ENCODE measurements at places on chromosomes 13 and 19. TPM values are rescaled to one million over a fixed set of nuclear protein-coding genes. Genes with fewer than 3 reads are reported as not detected.

ZNF66 gene
- total RNA-seq: 4.5 TPM

DNA sequence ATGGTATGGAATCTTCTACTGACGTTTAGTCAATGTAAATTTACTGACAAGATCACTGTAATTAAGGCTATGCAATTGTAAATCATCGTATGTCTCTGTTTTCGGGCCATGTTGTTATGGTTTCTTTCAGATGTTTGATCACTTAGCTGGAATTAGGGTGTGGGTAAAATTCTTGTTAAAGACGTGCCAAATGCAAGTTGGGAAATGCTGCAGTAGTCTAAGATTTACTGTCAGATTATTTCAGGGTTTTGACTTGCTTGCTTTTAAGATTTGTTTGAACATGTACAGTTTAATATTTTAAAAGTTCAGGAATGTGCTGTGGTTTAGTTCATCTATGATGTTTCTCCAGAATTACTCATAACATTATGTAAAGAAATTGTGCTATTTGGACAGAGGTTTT is 10.8 kb downstream of the NDFIP2 start:
- H3K4me1 ChIP-seq: no peaks in the 10 kb centered on the region
- H3K27me3 ChIP-seq: no peaks in the 10 kb centered on the region
- H3K27ac ChIP-seq: no peak overlapping the region

DNA sequence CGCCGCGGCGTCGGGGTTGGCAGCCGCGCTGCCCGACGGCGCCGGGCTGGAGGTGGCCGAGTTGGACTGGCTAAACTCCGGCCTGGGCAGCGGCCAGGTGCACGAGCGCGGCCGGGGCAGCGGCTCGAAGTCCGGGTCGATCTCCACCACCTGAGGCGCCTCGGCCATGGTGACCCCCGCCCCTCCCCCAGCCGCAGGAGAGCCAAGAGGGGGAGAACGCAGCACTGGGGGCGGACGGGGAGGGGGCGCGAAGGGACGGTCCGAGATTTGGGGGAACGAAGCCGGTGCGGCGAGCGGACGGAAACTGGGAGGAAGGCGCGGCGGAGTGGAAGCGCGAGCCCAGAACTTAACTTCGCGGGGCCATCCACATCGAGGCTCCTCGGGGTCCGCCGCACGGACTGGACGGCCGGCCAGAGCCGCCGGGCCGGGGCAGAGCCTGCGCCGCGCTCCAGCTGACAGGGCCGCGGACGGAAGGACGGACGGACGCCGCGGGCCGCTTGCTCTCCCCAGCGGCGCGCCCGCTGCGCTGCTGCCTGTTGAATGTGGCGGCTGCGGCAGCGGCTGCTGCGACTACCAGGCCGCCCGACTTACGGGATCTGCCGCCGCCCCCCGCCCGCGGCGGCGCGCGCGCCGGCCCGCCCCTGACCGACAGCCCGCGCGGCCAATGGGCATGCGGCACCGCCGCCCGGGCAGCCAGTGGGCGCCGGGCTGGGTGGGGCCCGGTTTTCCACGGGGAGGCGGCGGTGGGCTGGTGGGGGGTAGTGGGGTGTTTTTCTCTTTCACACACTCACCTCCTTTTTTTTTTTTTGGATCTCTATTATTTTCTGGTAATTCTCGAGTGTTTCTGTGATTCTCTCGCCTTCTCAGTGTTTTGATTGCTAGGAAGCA is at the start of gene FOXO1:
Gene FOXO1 (minus strand): TSS at position 597 of the 888 bp plus-strand sequence. CDS start 429 bp downstream, at position 168.
- H3K36me3 ChIP-seq: no peaks in the 10 kb centered on the region
- H3K27me3 ChIP-seq: no peaks in the 10 kb centered on the region
- DNase-seq: peak; percentile 79
- peak within 1 kb of the TSS; percentile 81 for H3K27ac ChIP-seq

- no peaks in the 10 kb centered on the region for H3K4me1 ChIP-seq
- DNase-seq: no peak
- no peak overlapping the region for H3K4me3 ChIP-seq
- H3K36me3 ChIP-seq: no peaks in the 10 kb centered on the region
- H3K27ac ChIP-seq: no peak overlapping the region
- H3K27me3 ChIP-seq: no peaks in the 10 kb centered on the region
Measured at GRCh38 chr19:6489278-6490061, 7.9 kb upstream of the DENND1C start.

DNA sequence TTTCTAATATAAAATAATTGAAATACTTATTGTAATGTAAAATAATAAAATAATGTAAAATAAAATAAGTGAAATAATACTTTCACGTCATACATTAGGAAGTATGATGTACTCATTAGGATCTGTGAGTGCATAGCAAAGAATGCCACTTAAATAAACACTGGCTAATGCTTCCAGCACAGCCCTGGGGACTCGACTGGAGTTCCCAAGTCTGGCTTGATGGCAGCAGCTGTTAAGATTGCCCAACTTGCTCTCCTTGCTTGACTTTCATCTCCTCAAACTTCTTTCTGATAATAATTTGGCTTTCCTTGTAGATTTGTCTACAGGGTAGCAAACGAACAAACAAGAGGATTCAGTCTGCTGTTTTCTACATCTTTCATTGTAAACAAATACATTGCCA is 191.9 kb downstream of the COG6 start:
- no peaks in the 10 kb centered on the region for H3K36me3 ChIP-seq
- DNase-seq: no peak
- no peaks in the 10 kb centered on the region for H3K27me3 ChIP-seq
- no peaks in the 10 kb centered on the region for H3K4me1 ChIP-seq

DNA sequence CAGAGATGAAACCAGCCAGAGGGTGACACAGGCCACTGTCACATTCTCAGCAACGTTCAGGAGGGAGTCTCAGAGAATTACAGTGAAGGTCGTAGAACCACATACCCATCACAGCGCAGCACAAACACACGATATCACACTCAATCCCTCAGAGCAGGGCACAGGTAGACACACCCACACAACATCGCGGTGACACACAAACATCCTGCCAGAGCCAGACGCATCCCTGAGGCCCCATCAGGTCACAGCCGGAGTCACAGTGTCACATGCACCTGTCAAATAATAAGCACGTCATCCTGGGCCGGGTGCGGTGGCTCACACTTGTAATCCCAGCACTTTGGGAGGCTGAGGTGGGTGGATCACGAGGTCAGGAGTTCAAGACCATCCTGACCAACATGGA is 17.5 kb downstream of the ELAVL3 start:
- H3K4me3 ChIP-seq: no peak overlapping the region
- H3K4me1 ChIP-seq: no peaks in the 10 kb centered on the region
- H3K27me3 ChIP-seq: no peaks in the 10 kb centered on the region
- H3K36me3 ChIP-seq: no peaks in the 10 kb centered on the region
- H3K27ac ChIP-seq: no peak overlapping the region

DNA sequence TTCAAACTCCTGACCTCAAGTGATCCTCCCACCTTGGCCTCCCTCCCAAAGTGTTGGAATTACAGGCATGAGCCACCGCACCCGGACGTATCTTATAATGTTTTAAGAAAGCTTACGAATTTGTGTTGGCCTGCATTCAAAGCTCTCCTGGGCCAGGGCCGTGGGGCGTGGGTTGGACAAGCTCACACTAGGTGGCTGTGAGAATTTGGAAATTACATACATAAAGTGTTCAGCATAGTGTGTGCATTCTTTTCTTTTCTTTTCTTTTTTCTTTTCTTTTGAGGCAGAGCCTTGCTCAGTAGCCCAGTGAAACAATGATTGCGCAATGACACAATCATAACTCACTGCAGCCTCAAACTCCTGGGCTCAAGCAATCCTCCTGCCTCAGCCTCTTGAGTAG is 2.6 kb downstream of the ZSWIM4 start:
- no peak overlapping the region for H3K27ac ChIP-seq
- H3K36me3 ChIP-seq: no peaks in the 10 kb centered on the region
- H3K4me3 ChIP-seq: no peak overlapping the region

Measured in endothelial cell of umbilical vein (primary cell).